ENCODE measurements at places on chromosomes 6 and 20.

GRCh38 chr6:104126315-104127005, 733.3 kb downstream of the HACE1 start:
- no peak for DNase-seq

GRCh38 chr6:130035211-130035610, 16.8 kb downstream of the L3MBTL3 start:
- no peak for DNase-seq

- no peak for DNase-seq
These were observed 222.4 kb upstream of the MYLIP start for GRCh38 chr6:15906420-15907016.

DNA sequence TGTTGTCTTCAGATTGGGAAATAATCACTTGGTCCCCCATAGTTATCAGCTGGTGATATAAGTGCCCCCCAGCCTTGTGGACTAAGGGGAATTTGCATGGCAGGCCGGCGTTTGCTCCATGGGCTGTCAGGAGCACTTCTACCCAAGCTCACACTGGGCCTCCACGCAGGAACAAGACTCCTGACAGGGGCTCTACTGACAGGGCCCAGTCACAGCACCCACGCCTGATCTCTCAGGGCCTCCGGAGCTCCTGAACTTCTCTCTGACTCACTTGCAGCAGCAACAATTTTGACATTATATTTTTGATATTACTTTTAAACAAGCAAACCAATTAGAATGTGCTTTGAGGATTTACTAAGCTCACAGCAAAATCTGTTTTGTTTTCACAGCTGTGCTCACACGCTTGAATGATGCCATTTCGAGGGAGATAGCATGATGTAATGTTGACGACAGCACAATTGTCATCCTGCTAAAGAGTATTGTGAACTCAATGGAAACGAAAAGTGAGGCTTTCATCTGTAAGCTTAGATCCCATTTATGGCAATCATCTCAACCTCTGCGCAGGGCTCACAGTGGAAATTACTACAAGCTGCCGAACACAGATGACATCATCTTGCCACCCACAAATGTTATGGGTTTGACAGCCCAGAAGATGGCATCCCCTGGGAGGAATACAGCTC, 28.7 kb upstream of the TXNDC5 start:
- DNase-seq: no peak

DNA sequence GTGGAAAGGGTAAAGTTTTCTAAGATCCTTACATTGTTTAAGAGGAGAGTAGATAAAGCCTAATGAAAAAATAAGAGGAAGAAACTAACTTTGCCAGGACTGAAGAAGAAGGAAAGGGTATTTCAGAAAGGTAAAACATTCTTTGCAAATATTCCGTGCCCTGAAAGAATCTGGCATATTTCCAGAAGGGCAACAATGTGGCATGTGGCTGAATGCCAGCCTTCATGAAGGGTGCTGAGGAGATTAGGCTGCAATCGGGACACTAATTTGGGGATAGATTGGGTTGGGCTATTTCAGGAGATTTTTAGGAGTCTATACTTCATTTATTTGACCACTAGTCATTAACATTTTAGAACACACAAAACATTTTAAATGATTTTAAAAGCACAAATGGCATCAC, 16.2 kb upstream of the UFL1 start:
- DNase-seq: no peak

DNA sequence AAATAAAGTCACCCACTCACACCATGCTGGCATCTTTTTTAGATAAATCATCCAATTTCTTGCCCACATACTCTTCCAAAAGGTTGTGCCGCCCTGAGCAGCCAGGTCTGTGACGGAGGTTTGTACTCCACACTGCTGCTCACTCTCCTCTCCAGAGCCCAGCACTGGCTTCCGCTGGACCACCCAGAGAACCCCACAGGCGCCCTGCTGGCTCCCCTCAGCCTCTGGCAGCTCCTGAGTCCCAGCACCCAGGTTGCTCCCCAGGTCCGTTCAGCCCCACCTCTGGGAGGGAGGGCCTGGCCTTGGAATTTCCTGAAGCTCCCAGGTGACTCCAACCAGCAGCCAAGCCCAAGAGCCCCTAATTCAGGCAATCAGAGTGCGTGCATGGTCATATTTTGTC, 131.7 kb upstream of the CST7 start:
- DNase-seq: no peak

- DNase-seq: peak; percentile 34
These were observed at the start of gene SLC17A2 for GRCh38 chr6:25930532-25931410. SLC17A2 (minus strand) TSS chr6:25930691; CDS start chr6:25925796, 4,895 bp downstream.

- no peak for DNase-seq
These were observed 136.3 kb downstream of the PHACTR3 start for GRCh38 chr20:59740621-59741020.

DNA sequence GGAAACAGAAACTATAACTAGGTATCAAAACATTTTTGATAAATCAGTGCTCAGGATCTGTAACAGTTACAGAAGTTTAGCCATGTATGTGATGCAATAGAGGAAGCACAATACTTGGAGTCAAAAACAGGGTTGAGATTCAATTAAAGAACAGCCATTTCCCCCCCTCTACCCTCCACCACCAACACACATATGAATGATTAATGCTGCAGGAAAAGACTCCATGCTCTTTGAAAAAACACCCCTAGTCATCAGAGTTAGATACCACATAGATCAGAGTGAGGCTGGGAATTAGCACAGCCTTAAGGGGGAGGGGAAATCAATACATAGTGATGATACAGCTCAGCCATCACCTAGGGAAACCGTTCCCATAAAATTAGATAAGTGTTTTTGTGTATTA, 108.9 kb upstream of the EMILIN3 start:
- DNase-seq: no peak

DNA sequence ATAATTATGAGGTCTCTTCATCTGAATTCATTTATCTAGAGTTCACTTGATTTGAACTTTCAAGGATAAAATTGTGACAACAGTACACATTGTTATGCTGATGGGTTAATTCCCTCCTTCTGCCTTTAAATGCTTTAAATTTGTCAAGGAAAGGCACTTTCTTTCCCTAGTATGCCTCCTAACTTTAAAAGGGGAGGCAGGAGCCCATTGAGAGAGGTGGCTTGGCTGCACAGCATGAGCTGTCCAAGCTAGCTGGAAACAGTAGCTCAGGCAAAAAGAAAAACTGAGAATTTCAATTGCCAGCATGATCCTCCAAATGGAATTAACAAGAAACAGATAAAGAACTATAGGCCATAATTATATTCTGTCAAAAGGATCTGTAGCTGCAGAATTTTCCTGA, 243.3 kb upstream of the GRIK2 start:
- DNase-seq: no peak

DNA sequence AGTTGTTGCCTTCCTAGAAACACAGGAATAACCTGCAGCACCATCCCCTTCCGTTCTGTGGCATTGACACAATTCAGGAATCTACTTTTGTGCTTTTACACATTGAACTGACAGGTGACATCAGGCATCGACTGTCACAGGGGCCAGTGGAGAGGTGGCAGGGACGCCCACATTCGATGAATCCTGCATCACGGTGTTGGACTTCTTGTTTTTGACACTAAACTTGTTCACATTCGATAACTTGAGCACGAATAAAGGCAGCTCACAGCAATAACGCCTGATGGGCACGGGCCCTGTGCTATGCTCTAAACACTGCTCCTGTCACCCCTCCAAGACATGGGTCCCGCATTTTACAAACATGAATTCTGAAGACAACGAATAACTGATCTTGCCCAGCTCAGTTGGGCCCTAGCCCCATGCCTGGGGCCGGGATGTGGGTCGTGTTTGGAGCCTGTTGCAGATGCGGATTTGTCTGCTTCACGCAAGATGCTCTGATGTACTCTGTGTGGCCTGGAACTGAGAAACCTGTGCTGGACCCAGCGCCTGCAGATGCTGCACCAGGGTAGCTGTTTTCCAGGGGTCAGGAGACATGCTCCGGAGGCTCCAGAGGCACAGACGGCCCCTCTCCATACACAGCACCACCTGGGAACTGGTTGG, 75.7 kb downstream of the TTLL2 start:
- no peak for DNase-seq

- no peak for DNase-seq
These were observed 6.4 kb downstream of the CCND3 start for GRCh38 chr6:41935193-41935574.

DNA sequence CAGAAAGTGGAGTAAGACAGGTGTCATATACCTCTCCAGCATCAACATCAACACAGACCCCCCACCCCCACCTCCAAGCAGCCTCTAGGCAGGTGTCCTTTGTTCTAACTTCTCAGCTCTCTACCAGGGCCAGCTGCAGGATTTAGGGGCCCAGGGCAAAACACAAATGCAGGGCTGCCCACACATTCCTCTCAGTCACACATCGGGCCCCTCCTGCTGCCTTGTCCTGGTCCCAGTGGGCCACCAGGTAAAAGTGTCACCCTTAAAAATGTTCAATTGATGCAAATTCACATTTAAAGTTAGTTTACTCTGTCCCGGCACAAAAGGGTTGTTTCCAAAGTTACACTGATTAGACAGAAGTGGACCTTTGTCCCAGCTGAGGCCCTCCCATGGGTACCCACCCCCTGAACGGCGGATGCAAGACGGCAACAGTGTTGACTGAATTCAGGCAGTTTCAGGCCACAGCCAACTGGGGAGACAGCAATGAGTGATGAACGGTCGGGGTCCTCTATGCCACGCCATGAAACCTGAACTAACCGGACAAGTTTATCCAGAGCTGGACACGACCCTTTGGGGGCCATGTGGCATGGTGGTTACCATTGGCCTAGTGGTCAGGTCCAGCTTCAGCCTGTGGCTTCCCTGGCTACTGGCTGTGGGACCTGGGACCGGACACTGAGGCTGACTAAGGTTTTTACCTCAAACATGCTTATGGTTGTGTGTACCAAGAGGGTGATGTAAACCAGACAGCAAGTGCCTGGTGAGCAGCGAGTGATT, 52.2 kb upstream of the UNC93A start:
- no peak for DNase-seq

- no peak for DNase-seq
These were observed 14.3 kb upstream of the NEDD9 start for GRCh38 chr6:11246722-11247121.

- no peak for DNase-seq
These were observed 255.9 kb upstream of the DEFB112 start for GRCh38 chr6:50305660-50306059.

DNA sequence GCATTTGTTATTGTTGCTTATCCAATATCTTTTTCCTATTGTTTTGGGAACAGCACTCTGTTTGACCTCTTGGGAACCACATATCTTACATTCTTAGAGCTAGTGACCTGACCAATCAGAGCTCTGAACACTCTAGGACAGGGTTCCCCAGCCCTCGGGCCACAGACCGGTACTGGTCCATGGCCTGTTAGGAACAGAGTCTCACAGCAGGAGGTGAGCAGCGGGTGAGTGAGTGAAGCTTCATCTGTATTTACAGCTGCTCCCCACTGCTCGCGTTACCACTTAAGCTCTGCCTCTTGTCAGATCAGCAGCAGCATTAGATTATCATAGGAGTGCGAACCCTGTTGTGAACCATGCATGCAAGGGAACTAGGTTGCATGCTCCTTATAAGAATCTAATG, 226.0 kb upstream of the TSHZ2 start:
- no peak for DNase-seq

DNA sequence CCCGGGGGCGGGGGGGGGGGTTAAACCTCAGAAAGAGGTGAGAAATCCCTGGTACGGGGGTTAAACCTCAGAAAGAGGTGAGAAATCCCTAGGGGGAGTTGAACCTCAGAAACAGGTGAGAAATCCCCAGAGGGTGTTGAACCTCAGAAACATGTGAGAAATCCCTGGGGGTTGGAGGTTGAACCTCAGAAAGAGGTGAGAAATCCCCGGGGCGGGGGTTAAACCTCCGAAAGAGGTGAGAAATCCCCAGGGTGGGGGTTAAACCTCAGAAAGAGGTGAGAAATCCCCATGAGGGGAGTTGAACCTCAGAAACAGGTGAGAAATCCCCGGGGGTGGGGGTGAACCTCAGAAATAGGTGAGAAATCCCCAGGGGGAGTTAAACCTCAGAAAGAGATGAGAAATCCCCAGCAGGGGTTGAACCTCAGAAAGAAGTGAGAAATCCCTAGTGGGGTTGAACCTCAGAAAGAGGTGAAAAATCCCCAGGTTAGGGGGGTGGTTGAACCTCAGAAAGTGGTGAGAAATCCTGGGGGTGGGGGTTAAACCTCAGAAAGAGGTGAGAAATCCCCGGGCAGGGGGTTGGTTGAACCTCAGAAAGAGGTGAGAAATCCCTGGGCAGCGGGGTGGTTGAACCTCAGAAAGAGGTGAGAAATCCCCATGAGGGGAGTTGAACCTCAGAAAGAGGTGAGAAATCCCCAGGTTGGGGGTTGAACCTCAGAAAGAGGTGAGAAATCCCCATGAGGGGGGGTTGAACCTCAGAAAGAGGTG, 87.4 kb downstream of the PLG start:
- peak; percentile 7 for DNase-seq

DNA sequence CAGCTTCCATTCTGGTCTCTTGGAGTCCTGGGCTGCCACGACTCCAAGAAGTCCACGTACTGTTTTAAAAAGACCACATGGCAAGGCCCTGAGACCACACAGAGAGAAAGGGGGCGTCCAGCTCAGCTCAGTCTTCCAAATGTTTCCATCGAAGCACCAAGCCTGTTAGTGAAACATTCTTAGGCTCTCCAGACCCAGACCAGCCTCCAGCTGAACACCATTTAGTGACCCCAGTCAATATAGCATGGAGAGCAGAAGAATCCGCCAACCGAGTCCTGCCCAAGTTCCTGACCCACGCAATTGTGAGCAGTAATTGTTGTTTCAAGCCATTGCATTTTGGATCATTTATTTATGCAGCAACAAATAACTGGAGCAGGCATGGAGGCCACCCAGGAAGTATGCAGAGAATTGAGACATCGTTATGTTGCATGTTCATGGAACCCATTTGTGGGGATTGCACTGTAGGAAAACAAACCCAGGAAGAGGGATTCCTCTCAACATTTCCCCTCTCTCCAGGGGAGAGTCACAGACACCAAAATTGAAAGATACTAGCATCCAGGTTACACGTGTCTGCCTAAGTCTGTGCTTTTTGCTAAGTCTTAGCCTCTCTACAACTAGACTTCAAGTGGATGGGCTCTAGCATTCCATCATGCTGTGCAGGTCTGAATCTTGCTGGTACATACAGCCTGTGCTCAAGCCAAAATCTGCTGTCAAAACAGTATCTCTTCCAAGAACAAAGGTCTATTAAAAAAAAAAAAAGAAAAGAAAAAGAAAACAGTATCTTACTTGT, 42.7 kb downstream of the SNRNP48 start:
- no peak for DNase-seq

DNA sequence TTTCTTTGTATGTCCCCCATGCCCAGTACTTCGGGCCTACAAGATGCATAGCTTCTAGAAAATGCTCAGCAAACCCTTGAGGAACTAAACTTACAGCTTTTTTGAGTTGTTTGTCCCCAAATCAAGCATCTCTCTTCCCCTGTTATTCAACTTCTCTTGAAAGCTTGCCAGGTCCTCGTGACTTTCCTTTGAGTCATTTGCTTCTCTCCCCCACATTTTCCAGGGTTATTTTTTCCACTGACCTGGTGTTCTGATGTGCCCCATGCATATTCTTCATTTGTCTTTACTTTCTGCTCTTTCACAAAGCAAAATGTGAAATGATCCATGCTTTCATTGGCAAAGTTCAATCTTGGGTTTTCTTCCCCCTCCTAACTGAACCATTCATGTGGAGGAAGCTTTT, 204.8 kb downstream of the TFAP2A start:
- DNase-seq: no peak

Data from esophagus muscularis mucosa (tissue), 4 donors.